Smooth muscle cell of the umbilical artery (primary cell): ENCODE measurements at places on chromosomes 6 and 20. TPM values are rescaled to one million over a fixed set of nuclear protein-coding genes. Genes with fewer than 3 reads are reported as not detected.

SLC17A9 gene
- 28.8 and 58.5 TPM in 2 replicates for total RNA-seq

WASF1 gene
- 6.2 and 14.2 TPM in 2 replicates for total RNA-seq

SLC22A23 gene
- 0.55 and 0.59 TPM in 2 replicates for total RNA-seq

TNFRSF21 gene
- total RNA-seq, result 12.8 and 14.8 TPM in 2 replicates

PPIL6 gene
- 2.9 and 4.5 TPM in 2 replicates for total RNA-seq

NT5DC1 gene
- 8.3 and 9.9 TPM in 2 replicates for total RNA-seq

AMD1 gene
- total RNA-seq, result 42.5 and 93.0 TPM in 2 replicates

LGSN gene
- under 0.01 TPM in 1 of 2 replicates, not detected in the other for total RNA-seq
